Astrocyte (in vitro differentiated cells and primary cell): ENCODE measurements at places on chromosomes 2 and 18. TPM values are rescaled to one million over a fixed set of nuclear protein-coding genes. Genes with fewer than 3 reads are reported as not detected.

GRCh38 chr2:54065411-54065810, 50.0 kb upstream of the ACYP2 start:
- no peaks in the 10 kb centered on the region for H3K27me3 ChIP-seq
- H3K4me1 ChIP-seq, result peaks cover 19% of the 10 kb centered on the region
- H3K36me3 ChIP-seq, result no peaks in the 10 kb centered on the region
- no peak overlapping the region for H3K4me3 ChIP-seq
- DNase-seq, result peak; percentile 96

The SCG2 gene
- total RNA-seq, result 5.6 and 6.9 TPM in 2 replicates

DNA sequence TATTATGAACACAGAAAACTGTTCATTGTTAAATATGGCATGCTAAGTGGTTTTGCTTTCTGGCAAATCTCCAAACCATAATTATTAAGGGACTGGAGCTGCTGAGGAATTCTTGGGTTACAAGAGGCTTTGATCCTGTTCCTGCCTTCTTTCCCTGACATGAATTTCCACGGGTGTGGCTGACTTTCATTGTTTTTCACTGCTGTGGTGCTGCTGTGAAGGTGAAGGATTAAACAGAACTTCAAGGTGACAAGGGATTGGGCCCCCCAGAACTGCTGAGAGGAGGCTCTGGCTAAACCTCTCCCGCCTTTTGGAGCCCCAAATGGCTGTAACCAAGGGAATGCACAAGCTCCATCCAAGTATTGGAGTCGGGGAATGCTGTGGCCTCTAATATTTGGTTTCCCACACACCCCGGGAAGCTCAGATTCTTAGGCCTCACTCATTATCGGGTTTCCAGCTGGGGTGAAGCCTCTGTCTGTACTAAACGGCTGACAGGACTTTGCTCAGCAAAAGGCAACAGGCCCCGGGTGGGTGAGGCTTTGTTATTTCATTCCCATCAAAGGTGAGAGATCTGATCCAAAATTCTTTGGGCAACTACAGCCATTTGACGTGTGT, 29.0 kb upstream of the ZFP36L2 start:
- peak; percentile 75 for DNase-seq
- H3K4me1 ChIP-seq, result peaks cover 17% of the 10 kb centered on the region
- no peaks in the 10 kb centered on the region for H3K27me3 ChIP-seq

DNA sequence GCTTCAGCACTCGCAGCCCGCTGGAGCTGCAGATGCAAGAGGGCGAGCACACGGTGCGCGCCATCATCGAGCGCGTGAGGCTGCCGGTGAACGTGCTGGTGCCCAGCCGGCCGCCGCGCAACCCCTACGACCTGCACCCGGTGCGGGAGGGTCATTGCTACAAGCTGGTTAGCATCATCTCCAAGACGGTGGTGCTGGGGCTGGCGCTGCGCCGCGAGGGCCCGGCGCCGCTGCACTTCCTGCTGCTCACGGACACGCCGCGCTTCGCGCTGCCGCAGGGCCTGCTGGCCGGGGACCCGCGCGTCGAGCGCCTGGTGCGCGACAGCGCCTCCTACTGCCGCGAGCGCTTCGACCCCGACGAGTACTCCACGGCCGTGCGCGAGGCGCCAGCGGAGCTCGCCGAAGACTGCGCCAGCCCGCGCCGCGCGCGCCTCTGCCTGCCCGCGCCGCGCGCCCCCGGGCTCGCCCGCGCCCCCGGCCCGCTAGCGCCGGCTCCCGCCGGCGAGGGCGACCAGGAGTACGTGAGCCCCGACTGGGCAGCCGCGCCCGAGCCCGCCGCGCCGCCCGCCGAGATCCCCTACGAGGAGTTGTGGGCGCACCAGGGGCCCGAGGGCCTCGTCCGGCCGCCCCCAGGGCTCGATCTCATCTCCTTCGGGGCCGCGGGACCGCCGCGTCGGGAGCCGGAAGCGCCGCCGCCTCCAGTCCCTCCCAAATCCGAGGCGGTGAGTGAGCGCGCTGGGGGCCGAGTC, 11.8 kb downstream of the GAREM2 start:
- H3K36me3 ChIP-seq, result no peaks in the 10 kb centered on the region
- no peak for DNase-seq
- no peak overlapping the region for H3K4me3 ChIP-seq
- H3K4me1 ChIP-seq, result no peaks in the 10 kb centered on the region

- no peaks in the 10 kb centered on the region for H3K4me1 ChIP-seq
- no peak overlapping the region for H3K4me3 ChIP-seq
- no peak for DNase-seq
- no peaks in the 10 kb centered on the region for H3K36me3 ChIP-seq
- H3K27me3 ChIP-seq, result no peaks in the 10 kb centered on the region
- no peak overlapping the region for H3K27ac ChIP-seq
Measured at GRCh38 chr2:54834721-54835120, 111.3 kb downstream of the EML6 start.

DNA sequence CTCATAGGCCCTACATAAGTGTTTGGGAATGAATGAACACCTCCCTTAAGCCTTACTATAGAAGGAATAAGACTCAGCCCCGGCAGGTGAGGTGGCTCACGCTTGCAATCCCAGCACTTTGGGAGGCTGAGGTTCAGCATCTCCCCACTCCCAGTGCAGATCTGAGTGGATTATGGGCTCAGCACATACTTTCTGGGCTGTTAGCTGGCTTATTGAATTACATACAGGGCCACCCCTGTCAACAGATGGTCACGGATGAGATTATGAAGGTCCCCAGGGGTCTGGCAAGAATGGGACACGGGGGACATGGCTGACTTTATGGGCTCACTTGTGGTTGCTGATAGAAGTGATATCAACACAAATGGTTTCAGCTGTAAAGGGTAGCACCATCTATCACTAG, 322.3 kb downstream of the TSN start:
- no peak overlapping the region for H3K27ac ChIP-seq
- H3K36me3 ChIP-seq, result no peaks in the 10 kb centered on the region
- DNase-seq, result no peak
- no peaks in the 10 kb centered on the region for H3K27me3 ChIP-seq
- H3K4me3 ChIP-seq, result no peak overlapping the region

- no peaks in the 10 kb centered on the region for H3K4me1 ChIP-seq
- no peak overlapping the region for H3K27ac ChIP-seq
- H3K36me3 ChIP-seq, result no peaks in the 10 kb centered on the region
- no peak for DNase-seq
Measured at GRCh38 chr2:126769118-126769517, 113.2 kb downstream of the GYPC start.

GRCh38 chr2:27925766-27926472, 35.4 kb downstream of the BABAM2 start:
- H3K4me1 ChIP-seq, result no peaks in the 10 kb centered on the region
- no peaks in the 10 kb centered on the region for H3K36me3 ChIP-seq
- H3K27me3 ChIP-seq, result no peaks in the 10 kb centered on the region
- H3K27ac ChIP-seq, result no peak overlapping the region

The FHOD3 gene
- total RNA-seq, result 5.9 and 6.1 TPM in 2 replicates

The CPLX4 gene
- total RNA-seq, result not detected in 2 replicates

- H3K4me3 ChIP-seq, result no peak overlapping the region
- H3K36me3 ChIP-seq, result no peaks in the 10 kb centered on the region
- H3K27ac ChIP-seq, result no peak overlapping the region
- no peaks in the 10 kb centered on the region for H3K27me3 ChIP-seq
- no peak for DNase-seq
Measured at GRCh38 chr2:211216221-211216620, 659.8 kb downstream of the CPS1 start.

DNA sequence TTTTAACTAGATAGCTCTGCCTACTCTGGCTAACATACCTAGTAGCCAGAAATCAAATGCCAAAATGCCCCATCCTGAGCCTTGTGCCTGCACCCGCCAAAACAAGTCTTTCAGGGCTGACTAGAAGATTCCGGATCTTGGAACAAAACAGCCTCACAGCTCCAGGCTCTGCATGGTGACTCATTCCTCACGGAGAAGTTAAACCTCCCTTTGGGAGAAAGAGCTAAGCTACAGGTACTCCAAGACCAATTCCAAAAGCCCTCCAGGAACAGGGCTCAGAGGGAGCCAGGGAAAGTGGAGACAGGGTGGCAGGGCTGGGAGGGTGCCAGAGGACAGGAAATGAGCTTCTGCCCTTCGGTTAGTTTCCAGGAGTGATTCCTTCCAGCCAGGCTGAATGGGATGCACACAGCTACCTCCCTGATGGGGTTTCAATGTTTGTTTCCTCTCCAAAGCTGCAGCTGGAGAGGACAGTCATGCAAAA, 295.6 kb downstream of the TNS1 start:
- peaks cover 21% of the 10 kb centered on the region for H3K4me1 ChIP-seq
- H3K4me3 ChIP-seq, result no peak overlapping the region
- H3K27ac ChIP-seq, result no peak overlapping the region
- no peaks in the 10 kb centered on the region for H3K36me3 ChIP-seq
- DNase-seq, result peak; percentile 47

The CENPA gene
- total RNA-seq, result 0.75 and 2.7 TPM in 2 replicates

The RAX gene
- not detected in 2 replicates for total RNA-seq

The GALNT3 gene
- total RNA-seq, result 16.4 and 19.9 TPM in 2 replicates

DNA sequence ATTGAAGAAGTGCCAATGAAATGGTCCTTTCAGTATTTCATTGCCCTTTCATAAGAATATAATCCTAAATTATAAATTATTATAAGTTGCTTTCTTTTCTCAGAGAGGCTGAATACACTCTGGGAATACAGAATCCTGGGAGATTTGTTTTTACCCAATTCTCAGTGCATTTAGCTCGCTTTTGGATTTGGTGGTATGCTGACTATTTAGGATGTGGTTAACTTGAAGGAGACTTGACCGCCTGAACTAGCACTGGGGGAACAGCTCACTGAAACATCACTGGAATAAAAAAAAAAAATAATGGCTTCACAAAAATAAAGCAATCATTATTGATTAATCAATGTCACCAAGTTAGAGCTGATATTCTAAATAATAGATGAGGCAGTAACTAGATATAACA, 10.2 kb downstream of the TNFAIP6 start:
- H3K4me1 ChIP-seq, result no peaks in the 10 kb centered on the region
- H3K36me3 ChIP-seq, result peaks cover 2% of the 10 kb centered on the region
- peak; percentile 83 for DNase-seq
- H3K27me3 ChIP-seq, result no peaks in the 10 kb centered on the region
- no peak overlapping the region for H3K27ac ChIP-seq

The VSNL1 gene
- 0.61 and 2.4 TPM in 2 replicates for total RNA-seq

- no peaks in the 10 kb centered on the region for H3K36me3 ChIP-seq
- H3K27me3 ChIP-seq, result peaks cover 38% of the 10 kb centered on the region
- H3K4me3 ChIP-seq, result no peak overlapping the region
- H3K27ac ChIP-seq, result no peak overlapping the region
- no peak for DNase-seq
Measured at GRCh38 chr2:240647503-240648154, 22.3 kb downstream of the GPR35 start.

The CYB5A gene
- 39.5 and 45.7 TPM in 2 replicates for total RNA-seq

DNA sequence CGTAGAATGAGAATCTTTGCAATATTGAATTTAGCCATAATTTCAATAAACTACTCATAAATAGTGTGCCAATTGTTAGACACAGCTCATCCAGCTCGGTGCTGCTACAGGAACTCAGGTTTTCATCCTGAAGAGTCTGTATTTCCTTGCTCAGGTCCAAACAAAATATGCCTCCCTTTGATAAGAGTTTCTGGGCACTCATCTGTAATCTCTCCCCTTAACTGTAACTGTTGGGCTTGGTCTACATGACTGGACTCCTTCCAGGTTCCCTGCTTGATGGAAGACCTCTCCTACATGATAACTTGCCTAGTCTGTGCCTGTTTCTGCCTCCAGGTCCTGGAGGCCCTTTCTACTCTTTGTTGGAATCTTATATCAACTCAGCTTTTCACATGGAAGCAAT, 57.9 kb downstream of the GCA start:
- H3K4me3 ChIP-seq, result no peak overlapping the region
- H3K4me1 ChIP-seq, result no peaks in the 10 kb centered on the region
- no peaks in the 10 kb centered on the region for H3K36me3 ChIP-seq
- no peak for DNase-seq
- H3K27me3 ChIP-seq, result no peaks in the 10 kb centered on the region

DNA sequence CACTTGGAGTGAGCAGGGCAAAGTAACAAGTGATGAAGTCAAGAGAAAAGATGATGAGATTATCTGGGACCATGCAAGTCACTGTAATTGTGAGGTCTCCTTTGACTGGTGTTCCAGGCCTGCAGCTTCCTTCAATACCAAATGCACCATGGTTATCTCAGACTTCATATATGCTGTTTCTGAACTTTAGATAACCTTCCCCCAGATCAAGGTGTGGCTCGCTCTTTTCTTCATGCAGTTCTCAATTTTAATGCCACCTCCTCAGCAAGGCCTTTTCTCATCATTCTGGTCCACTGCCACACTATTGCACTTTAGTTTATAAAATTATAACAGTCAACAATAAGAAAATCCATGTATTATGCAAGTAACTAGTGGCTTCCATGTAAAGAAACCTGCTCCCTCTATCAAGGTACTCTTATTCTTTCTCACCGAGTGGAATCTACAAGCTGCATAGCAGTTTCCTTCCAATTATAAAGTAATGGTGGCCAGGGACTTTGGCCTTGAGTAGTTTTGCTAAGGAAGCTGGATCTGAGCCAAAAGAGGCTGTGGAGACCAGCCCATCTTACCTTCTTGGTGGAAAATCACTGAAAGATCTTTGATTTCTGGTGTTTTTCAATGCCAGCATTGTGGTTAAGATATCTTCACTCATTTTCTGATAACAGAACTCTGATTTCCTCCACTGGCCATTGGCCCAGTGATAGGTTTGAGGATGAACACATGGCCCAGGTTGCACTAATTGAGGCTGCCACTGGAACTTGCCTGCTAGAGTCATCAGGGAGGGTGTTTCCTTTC, 113.6 kb downstream of the KCNE4 start:
- H3K27me3 ChIP-seq, result no peaks in the 10 kb centered on the region
- no peak for DNase-seq
- H3K4me3 ChIP-seq, result no peak overlapping the region
- H3K36me3 ChIP-seq, result no peaks in the 10 kb centered on the region
- no peak overlapping the region for H3K27ac ChIP-seq
- no peaks in the 10 kb centered on the region for H3K4me1 ChIP-seq

DNA sequence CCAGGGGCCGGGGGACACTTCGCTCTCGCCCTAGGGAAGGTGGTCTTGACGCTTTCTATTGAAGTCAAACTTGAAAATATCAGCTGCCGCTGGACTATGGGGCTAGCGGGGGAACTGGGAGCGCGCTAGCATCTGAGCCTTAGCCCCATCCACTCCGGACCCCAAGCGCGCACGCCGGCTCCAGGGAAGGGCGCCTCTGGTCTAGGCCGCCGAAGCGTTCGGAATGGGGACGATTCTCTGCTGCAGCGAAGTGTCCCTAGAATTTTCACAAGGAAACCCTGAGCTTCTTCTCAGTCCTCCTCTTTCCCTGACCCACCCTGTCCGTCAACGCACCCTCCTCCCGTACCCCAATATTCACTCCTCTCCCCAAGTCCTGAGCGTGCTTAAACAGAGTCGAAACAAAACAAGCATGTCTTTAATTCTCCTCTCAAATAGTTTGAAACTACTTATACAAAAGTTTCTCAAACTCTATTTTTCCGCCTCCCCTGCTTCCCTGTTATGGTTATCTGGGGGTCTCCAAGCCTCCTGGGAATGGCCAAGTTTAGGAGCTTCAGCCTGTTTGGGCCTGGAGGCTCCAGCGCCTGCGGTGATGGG, 5.0 kb downstream of the RAX start:
- peaks cover 95% of the 10 kb centered on the region for H3K27me3 ChIP-seq
- H3K4me3 ChIP-seq, result no peak overlapping the region

The WIPF1 gene
- 19.3 and 25.1 TPM in 2 replicates for total RNA-seq

The RTP5 gene
- not detected in 2 replicates for total RNA-seq
